ENCODE measurements at places on chromosomes 1 and 21. TPM values are rescaled to one million over a fixed set of nuclear protein-coding genes. Genes with fewer than 3 reads are reported as not detected.
A peak's percentile ranks its signal among the peaks of the same experiment; 100 is the strongest.

SRSF10 gene
- total RNA-seq = 62.2 TPM

GBP6 gene
- total RNA-seq = 0.12 TPM

GRCh38 chr1:192831706-192832355, 23.0 kb downstream of the RGS2 start:
- no peak for DNase-seq

DNA sequence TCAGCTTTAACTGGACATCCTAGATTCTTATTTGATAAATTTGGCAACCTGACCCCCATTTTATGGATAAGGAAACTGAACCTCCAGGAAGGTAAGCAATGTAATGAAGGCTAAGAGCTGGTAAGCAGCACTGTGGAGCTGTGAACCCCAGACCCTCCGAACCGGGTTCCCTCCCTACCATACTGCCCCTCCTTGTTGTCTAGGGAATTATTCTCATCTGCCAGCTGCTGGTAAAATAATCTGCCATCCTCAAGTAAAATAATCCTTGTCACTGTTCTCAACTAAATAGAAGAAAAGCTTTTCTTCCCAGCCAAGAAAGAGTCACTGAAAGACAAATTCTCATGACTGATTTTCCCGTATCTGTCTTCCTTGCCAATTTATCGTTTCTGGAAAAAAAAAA, 55.8 kb upstream of the PRDX6 start:
- no peak for DNase-seq

GRCh38 chr1:230778916-230779590, 31.9 kb downstream of the CAPN9 start:
- DNase-seq = no peak

SDC3 gene
- 29.5 TPM for total RNA-seq

GRCh38 chr1:178241057-178241456, 147.2 kb downstream of the RASAL2 start:
- DNase-seq = no peak

- no peak for DNase-seq
These were observed 3.2 kb downstream of the DMBX1 start for GRCh38 chr1:46492871-46493270.

DNA sequence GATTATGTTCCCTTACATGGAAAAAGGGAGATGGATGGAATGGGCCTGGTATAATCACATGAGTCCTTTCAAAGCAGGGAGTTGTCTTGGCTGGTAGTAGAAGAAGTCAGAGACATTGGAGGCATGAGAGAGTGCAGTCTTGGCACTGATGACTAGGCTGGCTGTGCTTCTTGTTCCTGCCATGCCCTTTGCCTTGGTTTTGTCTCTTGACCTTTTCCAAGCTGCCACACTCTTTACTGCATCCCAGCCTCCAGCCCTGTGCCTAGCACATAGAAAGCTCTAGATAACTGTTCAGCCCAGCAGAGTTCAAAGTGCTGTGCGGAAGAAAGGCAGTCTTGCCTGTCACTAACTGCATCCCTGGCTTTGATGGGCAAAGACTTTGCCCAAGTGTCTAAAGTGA, 412.6 kb downstream of the PRDM2 start:
- no peak for DNase-seq

DNA sequence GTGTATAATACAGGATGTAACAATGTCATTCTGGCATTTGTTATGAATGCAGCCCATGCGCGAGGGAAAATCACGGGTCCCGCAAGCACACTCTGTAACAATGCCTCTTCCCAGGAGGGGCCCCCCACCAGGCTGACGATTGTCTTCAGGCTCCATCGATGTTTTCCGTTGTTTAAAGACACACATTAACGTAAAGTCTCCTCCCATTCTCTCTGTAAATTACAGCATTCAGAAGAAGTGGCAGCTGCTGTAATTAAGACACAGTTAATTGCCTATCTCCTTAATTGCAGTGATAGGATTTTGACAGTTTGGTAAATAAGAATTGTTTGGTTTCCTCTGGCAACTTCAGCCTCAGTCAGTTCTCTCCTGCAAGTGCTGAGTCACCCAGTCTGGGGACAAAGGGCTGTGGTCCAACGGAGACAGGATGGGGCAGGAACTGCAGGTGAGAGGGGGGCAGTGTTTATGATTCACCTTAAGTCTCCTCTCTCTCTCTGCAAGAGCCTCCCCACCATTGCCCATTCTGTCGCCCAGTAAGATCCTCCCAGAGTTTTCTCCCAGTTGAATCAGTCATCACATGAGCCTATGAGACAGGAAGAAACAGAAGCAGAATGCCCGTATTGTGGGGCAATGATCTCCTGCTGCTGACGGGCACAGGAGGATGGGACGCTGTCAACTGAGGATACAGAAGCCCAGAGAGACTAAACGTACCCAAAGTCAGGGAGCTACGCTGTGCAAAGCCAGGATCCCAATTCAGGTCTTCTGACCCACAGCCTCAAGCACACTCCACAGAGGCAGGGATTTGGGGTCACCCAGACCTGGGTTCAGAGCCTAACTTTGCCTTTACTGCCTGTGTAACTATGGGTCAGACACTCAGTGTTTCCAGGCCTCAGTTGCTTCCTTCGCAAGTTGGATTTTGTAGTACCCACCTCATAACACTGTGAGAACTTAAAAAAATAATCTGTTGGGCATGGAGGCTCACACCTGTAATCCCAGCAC, 110.0 kb downstream of the ADSS2 start:
- DNase-seq = no peak

- DNase-seq = peak; percentile 61
These were observed 59.9 kb downstream of the LRRC8C start for GRCh38 chr1:89692601-89693521.

DNA sequence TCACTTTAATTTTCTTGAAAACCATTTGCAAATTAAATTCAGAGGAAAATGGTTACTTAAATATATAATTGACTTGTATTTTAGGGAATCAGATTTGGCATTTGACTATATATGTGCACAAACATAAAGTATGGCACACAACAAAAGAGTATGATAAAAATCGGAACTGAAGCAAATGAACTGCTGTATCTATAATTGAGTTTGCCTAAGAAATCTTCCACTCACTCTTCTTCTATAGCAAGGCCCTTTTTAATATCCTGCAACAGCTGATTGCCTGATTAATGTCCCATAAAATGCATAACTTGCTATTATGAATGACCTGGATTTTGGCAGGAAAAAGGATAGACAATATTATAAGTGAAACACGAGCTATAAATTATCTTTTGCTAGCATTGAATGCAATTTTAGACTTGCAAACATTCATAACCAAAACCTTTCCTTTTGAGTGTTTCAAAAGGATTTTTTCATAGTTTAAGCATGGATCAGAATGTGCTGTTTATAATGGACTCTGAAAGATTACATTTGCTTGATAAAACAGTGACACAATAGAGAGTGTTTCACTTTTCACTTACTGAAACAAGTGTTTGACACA, 2204.3 kb downstream of the MRPL39 start:
- no peak for DNase-seq

LGR6 gene
- 0.23 TPM for total RNA-seq

KCNE2 gene
- total RNA-seq = not detected

CR1 gene
- total RNA-seq = 0.51 TPM

CDA gene
- 3.2 TPM for total RNA-seq

DNA sequence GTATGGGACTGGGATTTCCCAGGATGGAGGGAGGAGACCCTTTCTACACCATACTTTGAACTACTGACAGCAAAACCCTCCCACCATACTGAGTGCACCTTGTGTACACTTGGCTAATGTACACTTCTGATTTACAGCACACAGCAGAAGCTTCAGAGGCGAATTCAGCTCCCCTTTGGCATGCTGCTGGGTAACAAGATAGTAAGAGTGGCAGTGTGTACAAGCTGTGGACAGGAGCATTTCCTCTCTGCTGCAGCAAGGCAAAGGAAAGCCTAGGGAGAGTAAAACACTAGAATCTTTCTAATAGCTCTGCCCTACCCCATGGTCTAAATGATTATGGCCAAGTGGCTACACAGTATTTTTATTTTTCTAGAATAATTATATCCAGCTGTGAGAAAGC, 83.9 kb upstream of the ARTN start:
- no peak for DNase-seq

DNA sequence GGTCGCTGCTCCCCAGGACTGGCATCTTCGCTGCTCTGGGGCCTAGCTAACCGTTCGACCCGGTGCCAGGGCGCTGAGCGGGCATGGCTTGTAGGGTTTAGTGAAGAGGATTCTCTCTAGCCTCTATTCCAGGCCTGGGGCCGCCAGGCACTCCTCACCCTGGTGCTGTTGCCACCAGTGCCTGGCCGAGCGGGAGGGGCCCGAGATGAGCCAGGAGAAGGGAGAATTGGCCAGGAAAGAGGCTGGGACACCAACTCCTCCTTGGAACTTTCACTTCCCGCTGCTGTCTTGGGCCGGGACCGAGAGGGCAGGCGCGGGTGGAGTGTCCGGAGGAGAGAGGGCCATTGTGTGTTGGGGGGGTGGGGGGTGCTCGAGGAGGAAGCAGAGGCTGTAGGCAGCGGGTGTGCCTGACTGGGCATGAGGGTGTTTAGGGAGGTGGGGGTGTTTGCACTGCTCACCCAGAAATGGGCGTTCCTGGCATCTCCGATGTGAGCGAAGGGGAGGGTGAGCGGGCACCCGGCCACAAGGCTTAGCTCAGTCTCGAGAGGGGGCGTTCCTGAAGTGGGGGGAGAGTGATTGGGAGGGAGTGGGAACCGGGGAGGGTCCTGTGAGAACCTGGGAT, 772 bp downstream of the ADAM15 start:
- DNase-seq = peak; percentile 79

Measured in heart right ventricle (tissue), 16 donors.